ENCODE measurements at places on chromosomes 12 and 14.

DNA sequence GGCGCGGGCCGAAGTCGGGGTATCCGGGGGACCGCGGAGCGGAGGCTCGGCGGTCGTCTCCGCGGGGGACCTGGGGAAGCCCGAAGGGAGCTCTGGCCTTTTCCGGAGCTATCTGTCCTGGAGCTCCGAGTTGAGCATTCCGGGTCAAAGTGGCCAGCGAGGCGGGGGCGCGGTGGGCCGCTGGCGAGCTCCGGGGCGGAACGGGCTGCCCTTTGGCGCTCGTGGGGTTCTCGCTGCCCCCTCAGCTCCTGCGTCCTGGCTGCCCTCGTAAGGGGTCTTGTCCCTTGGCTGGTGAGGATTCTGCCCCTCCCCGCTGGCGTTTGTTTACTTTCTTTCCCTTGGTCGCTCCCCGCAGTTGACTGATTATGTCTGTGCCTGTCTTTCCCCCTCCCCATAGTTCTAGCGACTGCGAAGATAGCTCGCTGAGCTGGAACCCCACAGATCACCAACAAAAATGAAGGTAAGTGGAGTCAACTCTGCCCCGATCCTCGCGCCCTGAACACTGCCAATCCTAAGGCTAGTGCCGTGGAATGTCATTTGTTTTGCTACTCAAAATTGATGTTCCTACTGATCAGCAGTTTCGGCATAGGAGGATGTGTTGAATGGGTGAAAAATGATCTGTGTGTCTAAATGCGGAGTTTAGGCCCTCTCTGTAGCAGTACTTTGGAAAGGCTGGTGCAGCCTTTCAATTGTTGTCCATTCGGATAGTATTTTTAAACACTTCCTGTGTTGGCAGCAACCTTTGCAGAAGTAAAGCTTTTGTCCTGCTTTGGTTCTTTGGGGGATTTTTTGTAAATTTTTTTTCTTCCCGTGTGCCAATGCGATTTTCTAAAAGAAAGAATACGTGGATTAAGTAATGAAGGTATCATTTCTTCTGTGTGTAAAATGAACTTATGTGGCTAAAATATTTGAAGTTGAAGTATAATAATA is 1.3 kb downstream of the ARID4A start:
- no peak for DNase-seq

DNA sequence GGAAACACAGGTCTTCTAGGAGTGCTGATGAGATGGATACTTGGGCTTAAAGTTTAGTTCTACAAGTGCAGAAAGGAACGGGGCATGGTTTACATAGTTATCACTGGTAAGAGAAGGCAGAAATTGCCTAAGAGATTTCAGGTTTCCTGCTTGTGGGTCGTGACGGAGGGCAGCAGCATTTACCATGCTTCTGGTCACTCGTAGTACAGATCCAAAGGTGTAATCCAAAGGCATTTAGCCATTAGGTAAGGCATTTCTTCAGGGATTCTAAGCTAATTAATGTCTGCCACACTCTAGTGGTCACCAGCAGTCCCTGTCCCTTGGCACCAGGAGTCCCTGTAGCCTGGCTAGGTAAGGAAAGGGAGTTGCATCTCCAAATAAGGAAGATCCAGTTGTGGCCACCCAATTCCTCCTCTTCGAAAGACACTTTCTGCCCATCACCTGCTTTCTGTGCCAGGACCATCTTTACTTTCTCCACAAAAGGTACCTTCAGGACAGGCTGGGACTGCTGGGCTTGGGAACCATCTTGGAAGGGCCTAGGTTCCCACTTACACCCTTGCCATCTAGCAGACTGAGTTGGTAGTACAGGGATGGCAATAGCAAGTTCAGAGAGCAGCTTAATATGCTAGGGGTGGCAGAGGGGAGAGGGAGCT is 1.5 kb downstream of the GSTZ1 start:
- no peak for DNase-seq

- no peak for DNase-seq
These were observed 34.5 kb downstream of the HMGA2 start for GRCh38 chr12:65858831-65859230.

DNA sequence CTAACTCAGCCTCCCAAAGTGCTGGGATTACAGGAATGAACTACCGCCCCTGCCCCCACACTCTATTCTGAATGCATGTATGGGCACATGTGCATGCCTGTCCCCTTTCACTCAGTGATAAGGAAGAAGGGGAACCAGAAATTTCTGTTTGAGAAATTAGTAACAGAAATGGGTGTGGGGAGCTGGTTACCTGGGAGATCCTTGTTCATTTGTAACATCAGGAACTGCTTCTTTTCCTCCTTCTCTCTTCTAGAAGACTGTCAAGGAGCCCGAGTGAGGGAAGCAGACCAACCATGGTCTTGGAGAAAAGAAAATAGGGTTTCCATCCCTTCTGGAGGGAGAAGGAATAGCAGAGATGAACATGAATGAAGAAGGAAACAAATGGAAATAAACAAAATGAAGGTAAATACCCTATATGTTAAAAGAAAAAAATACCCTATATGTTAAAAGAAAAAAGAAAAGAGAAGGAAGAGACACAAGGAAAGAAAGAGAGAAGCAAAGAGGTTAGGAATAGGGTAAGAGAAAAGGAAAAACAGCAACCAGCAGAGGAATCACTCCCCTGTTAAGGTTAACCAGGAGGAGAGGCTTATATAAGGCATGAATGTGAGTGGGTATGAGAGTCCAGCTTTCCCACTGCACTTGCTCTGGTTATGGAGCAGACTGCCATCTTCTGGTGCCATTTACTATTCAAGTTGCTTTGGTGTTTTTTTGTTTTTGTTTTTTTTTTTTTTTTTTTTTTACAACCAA is 3.3 kb downstream of the PPP1R3E start:
- DNase-seq: peak; percentile 9

DNA sequence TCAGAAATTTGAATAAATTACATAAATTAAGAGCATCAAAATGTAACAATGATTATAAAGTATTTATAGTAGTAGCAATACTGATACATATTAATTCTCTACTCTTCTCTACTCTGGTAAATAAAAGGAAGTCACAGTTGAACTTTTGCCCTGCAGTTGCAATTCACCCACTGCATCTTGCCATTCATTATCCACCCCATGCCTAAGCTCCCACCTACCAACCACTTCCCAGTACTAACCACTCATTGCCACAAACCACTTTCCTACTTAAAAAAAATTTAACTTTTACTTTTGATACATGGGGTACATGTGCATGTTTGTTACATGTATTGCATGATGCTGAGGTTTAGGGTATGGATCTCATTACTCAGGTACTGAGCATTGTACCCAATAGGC is 174.0 kb downstream of the RASSF9 start:
- DNase-seq: no peak

DNA sequence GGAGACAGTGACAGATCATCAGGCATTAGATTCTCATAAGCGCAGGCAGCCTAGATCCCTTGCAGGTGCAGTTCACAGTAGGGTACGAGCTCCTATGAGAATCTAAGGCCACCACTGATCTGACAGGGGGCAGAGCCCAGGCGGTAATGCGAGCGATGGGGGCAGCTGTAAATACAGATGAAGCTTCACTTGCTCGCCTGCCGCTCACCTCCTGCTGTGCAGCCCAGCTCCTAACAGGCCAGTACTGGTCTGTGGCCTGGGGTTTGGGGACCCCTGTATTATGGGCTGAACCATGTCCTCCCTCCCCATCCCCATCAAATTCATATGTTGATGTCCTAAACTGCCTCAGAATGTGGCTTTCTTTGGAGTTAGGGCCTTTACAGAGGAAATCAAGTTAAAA is 63.2 kb downstream of the NOS1 start:
- no peak for DNase-seq

Measured in COR-L47 (cell line).